PC-3 (cell line): ENCODE measurements at places on chromosomes 7 and 10. TPM values are rescaled to one million over a fixed set of nuclear protein-coding genes. Genes with fewer than 3 reads are reported as not detected.

The CACNB2 gene
- total RNA-seq = 0.07 TPM in 1 of 2 replicates, not detected in the other

The CARD11 gene
- not detected in 2 replicates for total RNA-seq

The BUB3 gene
- 271 and 291 TPM in 2 replicates for total RNA-seq

The MEOX2 gene
- total RNA-seq = not detected in 2 replicates

The OR6B1 gene
- not detected in 2 replicates for total RNA-seq

The ACHE gene
- total RNA-seq = 0.40 and 1.3 TPM in 2 replicates

The PODXL gene
- total RNA-seq = 44.2 and 80.5 TPM in 2 replicates

The KIN gene
- 2.4 and 7.3 TPM in 2 replicates for total RNA-seq

The POLR2J3 gene
- total RNA-seq = 14.5 and 35.2 TPM in 2 replicates

The ATP6V0E2 gene
- 78.2 and 83.4 TPM in 2 replicates for total RNA-seq

The GDF2 gene
- not detected in 2 replicates for total RNA-seq

DNA sequence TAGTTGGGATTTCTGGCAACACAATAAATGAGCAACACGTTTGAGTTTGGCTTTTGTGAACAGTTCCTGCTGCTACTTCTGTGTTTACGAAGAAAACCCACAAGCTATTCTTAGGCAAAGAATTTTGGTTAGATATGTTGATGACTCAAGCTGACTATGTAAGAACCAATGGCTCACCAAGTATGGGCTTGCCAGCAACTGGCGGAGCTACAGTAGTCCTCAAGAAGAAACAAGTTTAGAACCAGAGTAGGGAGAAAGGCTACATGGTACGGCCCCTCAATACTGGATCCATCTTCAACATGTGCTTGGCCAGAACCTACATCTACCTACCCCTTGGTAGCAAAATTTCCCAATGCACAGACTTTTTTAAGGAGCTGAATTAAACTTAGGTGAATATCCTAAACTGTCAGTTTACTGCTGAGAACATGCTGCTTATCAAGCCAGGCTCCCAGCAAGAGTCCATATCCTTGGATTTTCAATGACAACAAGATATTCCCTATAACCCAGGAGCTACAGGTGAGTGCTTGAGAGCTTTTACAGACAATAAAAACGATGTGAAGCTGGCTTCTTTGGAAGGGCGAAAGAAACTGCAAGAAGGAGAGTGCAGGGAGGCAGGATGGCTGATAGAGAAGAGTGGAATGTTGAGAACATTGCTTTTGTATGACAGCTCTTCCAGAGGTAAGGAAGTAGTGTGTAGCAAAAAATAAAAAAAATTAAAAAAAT lies 74.3 kb upstream of the ASAH2 start:
- H3K27ac ChIP-seq = peak overlapping the region; percentile 69
- H3K36me3 ChIP-seq = no peaks in the 10 kb centered on the region
- peaks cover 42% of the 10 kb centered on the region for H3K4me1 ChIP-seq

DNA sequence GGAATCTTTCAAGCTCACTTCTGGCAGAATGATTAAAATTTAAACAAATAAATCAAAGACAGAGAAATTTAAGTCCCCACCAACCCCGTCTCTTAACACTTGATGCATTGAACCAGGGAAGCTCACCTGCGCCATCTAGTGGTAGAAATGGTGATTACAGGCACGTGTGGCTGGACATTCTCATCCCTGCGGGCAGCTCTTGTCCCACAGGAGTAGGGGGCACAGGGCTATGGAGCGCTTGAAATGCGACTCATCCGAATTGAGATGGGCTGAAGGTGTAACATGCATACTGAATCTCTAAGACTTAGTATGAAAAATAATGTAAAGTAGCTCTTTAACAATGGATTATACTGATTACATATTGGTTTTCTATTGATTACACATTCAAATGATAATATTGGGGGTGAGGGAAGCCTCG lies 24.8 kb upstream of the SLIT1 start:
- H3K27ac ChIP-seq = no peak overlapping the region
- no peaks in the 10 kb centered on the region for H3K27me3 ChIP-seq
- no peaks in the 10 kb centered on the region; the same call in 1 of the 2 replicates for H3K36me3 ChIP-seq
- peak; percentile 81 for DNase-seq
- H3K4me1 ChIP-seq = no peaks in the 10 kb centered on the region

GRCh38 chr10:117216611-117217195 lies 19.4 kb downstream of the KCNK18 start:
- H3K36me3 ChIP-seq = no peaks in the 10 kb centered on the region
- H3K27ac ChIP-seq = no peak overlapping the region
- peak; percentile 60 for DNase-seq
- H3K27me3 ChIP-seq = no peaks in the 10 kb centered on the region

GRCh38 chr7:145105561-145105960 lies 269.7 kb upstream of the TPK1 start:
- H3K4me3 ChIP-seq = no peak overlapping the region
- 0 out of 2 replicates have a peak, but pooled peaks cover 7% of the 10 kb centered on the region for H3K27me3 ChIP-seq
- H3K4me1 ChIP-seq = peaks cover 18% of the 10 kb centered on the region
- H3K27ac ChIP-seq = peak overlapping the region; percentile 75

GRCh38 chr10:63614371-63614891 lies 93.2 kb downstream of the REEP3 start:
- peaks cover 15% of the 10 kb centered on the region; the same call in 1 of the 2 replicates for H3K36me3 ChIP-seq
- no peak overlapping the region for H3K4me3 ChIP-seq
- H3K27me3 ChIP-seq = no peaks in the 10 kb centered on the region

DNA sequence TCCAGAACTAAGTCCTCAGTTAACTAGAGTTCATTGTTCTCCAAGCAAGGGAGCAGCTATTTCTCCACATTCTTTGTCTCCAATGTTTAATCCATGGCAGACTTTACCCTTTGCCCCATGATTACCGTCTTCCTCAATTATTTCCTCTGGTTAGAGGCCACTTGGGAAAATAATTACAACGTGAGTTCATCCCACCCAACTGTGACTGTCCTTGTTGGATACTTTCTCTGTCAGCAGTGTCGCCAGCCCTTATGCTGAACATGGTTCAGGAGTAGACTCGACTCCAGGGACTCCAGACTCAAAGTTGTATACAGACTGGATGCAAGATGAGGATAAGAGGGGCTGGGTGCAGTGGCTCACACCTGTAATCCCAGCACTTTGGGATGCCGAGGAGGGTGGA lies 17.1 kb upstream of the SEPHS1 start:
- no peaks in the 10 kb centered on the region for H3K36me3 ChIP-seq
- no peak for DNase-seq
- H3K27ac ChIP-seq = no peak overlapping the region

DNA sequence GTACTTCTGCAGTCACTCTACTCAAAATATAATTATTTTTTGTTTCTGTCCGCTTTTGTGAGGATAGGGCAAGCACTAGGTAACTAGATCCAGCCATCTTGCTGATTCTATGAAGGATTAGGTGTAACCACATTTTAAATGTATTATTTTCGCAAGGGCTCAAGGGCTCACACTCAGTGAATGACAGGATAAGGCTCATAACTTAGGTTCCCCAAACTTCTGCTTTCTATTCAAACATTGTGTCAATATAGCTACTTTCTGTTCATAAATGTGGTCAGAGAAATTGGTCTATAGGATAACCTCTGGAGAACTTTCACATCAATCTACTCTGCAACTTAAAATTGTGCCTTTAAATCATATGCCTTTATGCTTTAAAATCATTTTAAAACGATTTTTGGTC lies 1141.2 kb downstream of the SORCS1 start:
- no peaks in the 10 kb centered on the region for H3K4me1 ChIP-seq
- peaks cover 16% of the 10 kb centered on the region; the same call in 1 of the 2 replicates for H3K27me3 ChIP-seq
- no peak overlapping the region for H3K27ac ChIP-seq
- H3K4me3 ChIP-seq = no peak overlapping the region
- no peaks in the 10 kb centered on the region for H3K36me3 ChIP-seq
- no peak for DNase-seq

DNA sequence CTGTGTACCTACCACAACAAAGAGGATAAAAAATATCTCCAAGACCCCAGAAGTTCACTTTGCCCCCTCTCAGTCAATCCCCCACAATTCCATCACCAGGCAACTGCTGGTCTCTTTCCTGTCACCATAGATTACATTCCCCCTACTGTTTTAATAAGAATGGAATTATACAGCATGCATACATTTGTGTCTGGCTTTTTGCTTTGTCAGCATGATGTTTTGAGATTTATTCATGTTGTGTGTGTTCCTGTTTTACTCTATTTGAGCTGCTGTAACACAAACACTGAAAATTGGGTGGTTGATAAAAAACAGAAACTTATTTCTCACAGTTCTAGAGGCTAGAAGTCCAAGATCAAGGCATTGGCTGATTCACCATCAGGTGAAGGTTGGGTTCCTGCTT lies 214.5 kb upstream of the IGFBP3 start:
- no peak overlapping the region for H3K27ac ChIP-seq
- no peak for DNase-seq

GRCh38 chr7:82335927-82336326 lies 107.7 kb downstream of the CACNA2D1 start:
- H3K4me1 ChIP-seq = no peaks in the 10 kb centered on the region
- H3K27ac ChIP-seq = no peak overlapping the region
- no peak overlapping the region for H3K4me3 ChIP-seq
- no peak for DNase-seq
- H3K36me3 ChIP-seq = no peaks in the 10 kb centered on the region
- 0 out of 2 replicates have a peak, but pooled peaks cover 3% of the 10 kb centered on the region for H3K27me3 ChIP-seq

DNA sequence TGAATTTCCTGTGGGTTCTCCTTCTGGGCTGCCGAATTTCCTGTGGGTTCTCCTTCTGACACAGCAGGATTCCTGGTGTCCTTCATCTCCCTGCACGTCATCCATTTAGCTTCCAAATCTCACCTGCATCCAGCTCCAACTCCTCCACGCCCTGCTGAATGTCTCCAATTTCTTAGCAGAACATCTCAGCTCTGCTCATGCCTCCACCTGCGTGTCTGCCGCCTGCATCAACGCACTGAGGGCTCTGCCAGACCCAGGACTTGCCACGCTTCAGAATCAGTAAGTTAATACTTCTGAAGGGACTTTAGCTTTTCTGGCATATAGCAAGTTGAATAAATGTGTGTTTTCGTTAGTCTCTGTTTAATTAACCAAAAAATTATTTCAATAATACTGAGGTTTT lies 31.1 kb upstream of the VIPR2 start:
- no peak overlapping the region for H3K27ac ChIP-seq
- DNase-seq = no peak
- H3K4me3 ChIP-seq = no peak overlapping the region
- no peaks in the 10 kb centered on the region for H3K36me3 ChIP-seq
- H3K4me1 ChIP-seq = no peaks in the 10 kb centered on the region

- no peaks in the 10 kb centered on the region for H3K27me3 ChIP-seq
- no peak overlapping the region for H3K27ac ChIP-seq
- no peak overlapping the region for H3K4me3 ChIP-seq
- no peaks in the 10 kb centered on the region for H3K36me3 ChIP-seq
Measured at GRCh38 chr7:42763137-42763551, 148.7 kb downstream of the C7orf25 start.

DNA sequence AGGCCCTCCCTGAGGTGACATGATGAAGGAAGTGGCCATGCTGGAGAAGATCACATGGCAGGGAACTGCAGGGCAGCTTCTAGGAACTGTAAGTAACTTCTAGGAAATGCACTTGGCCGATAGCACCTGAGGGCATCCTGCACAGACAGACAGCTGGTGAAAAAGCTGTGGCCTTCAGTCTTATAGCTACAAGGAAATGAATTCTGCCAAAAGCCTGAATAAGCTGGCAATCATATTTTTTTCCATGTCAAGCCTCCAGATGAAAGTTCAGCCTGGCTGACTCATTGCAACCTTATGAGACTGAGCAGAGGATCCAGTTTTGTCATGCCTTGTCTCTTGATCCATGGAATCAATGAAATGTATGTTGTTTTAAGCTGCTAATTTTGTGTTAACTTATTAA lies 91.1 kb upstream of the CACNA2D1 start:
- no peak overlapping the region for H3K4me3 ChIP-seq
- H3K4me1 ChIP-seq = no peaks in the 10 kb centered on the region
- H3K27ac ChIP-seq = no peak overlapping the region
- H3K27me3 ChIP-seq = peaks cover 5% of the 10 kb centered on the region; the same call in 1 of the 2 replicates
- no peaks in the 10 kb centered on the region for H3K36me3 ChIP-seq

GRCh38 chr10:133308421-133309099 lies at the start of the genes TUBGCP2 and ZNF511:
Gene TUBGCP2, minus strand, starts transcription at chr10:133308872. Its CDS starts 5,931 bp downstream, at chr10:133302941.
Gene ZNF511, plus strand, starts transcription at chr10:133308914. Its CDS starts 30 bp downstream, at chr10:133308944.
- no peaks in the 10 kb centered on the region for H3K27me3 ChIP-seq
- peak within 1 kb of the TSS; percentile 98 for H3K4me3 ChIP-seq
- peak within 1 kb of the TSS; percentile 85 for H3K27ac ChIP-seq
- H3K4me1 ChIP-seq = peaks cover 17% of the 10 kb centered on the region
- peaks cover 4% of the 10 kb centered on the region; the same call in 1 of the 2 replicates for H3K36me3 ChIP-seq
- DNase-seq = peak; percentile 72

- no peaks in the 10 kb centered on the region for H3K4me1 ChIP-seq
- no peaks in the 10 kb centered on the region for H3K36me3 ChIP-seq
- no peaks in the 10 kb centered on the region for H3K27me3 ChIP-seq
- no peak for DNase-seq
- H3K27ac ChIP-seq = no peak overlapping the region
Measured at GRCh38 chr10:22945934-22946673, 18.3 kb downstream of the ARMC3 start.
